ENCODE measurements at places on chromosomes 5 and 9.
A peak's percentile ranks its signal among the peaks of the same experiment; 100 is the strongest.

GRCh38 chr9:132877824-132878694 lies at the start of gene AK8:
AK8 (minus strand) TSS chr9:132878284; CDS start chr9:132878255, 29 bp downstream.
- peak; percentile 60 for DNase-seq

DNA sequence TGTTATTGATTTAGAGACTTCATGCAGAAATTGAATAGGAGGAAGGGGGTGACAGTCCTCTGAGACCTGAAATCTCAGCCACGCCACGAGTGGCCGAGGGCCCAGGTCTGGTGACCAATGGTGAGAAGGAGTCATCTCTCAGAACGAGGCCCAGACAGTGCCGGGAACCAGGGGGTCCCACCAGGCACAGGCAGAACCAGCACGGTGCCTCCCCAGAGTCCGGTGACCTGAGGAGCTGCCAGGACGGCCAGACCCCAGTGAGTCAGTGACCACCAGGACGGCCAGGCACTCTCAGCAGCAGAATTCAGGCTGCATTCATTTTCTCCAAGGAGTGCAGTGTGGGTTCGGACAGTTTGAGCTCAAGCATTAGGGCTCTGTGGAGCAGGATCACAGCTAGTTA lies 43.8 kb upstream of the NKD2 start:
- no peak for DNase-seq

- DNase-seq, result peak; percentile 32
These were observed 42.1 kb upstream of the SMIM23 start for GRCh38 chr5:171743436-171744076.

DNA sequence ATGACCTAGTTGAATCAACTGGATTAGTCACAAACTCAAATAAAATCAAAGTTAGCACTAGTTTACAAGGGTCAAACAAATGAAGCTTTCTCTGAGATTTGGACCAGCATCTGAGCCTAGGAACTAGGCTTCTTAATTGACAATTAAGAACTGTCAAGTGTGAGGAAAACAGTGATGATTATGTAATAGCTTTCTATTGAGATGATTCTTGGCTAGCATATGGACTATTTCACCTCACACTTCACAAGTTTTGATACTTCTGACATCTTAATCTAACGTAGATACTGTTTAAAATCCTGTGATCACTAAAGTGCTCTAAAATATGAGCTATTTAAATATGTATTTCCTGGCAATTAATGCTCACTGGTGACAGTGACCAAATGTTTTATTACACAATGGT lies 542.9 kb downstream of the EFNA5 start:
- DNase-seq, result no peak

- DNase-seq, result no peak
These were observed 100.9 kb downstream of the BOD1 start for GRCh38 chr5:173515526-173515925.

DNA sequence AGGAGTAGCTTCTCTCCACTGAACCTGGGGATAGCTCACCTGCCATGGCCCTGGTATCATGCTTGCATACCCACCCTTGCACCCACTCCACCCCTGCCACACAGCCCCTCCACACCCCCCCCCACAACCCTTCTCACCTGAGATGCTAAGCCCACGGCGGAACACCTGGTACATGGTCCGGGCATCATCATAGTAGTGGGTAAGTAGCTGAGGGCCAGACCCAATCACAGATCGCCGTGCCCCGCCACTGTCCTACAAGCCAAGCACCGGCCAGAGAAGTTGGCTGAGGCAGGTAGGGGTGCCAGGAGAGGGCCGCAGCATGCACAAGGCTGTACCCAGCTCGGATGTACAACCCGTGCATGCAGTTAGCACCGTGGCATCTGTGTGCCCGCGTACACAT lies 20.7 kb downstream of the ACSL6 start:
- no peak for DNase-seq

DNA sequence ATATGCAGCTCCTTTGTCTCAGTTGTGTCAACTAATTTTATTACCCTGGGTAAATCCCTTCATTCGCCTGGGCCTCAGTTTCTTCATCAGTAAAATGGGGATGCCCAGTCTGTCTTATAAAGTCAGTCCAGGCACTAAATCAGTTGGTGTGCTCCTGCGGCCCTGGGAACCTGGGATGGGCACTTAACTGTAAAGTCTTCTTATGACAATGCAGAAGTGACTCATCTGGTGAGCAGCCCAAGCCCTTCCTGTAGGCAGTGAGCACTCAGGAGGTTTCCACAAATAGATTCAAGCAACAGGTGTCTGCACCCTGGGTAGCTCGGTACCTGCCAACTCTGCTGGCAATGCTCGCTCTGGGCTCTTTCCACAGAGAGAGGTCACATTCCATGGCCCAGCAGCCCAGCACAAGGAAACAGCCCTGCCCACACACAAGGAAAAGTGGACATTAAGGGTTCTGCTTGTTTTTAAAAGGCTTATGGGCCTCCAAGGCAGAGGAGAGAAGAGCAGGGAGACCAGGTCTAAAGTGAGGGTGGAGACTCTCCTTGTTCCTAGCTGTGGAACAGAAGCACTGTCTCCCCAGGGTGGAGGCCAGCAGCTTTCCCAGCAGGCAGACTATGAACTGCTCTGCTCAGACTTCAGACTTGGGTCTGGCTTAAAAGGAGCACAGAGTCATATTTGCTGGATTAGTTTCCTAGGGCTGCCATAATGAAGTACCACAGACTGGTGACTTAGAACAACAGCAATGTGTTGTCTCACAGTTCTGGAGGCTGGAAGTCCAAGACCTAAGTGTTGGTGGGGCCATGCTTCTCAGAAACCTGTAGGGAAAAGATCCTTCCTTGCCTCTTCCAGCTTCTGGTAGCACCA lies 89.7 kb upstream of the ADRA1B start:
- peak; percentile 95 for DNase-seq

GRCh38 chr5:155906046-155906445 lies 420.9 kb upstream of the SGCD start:
- no peak for DNase-seq

DNA sequence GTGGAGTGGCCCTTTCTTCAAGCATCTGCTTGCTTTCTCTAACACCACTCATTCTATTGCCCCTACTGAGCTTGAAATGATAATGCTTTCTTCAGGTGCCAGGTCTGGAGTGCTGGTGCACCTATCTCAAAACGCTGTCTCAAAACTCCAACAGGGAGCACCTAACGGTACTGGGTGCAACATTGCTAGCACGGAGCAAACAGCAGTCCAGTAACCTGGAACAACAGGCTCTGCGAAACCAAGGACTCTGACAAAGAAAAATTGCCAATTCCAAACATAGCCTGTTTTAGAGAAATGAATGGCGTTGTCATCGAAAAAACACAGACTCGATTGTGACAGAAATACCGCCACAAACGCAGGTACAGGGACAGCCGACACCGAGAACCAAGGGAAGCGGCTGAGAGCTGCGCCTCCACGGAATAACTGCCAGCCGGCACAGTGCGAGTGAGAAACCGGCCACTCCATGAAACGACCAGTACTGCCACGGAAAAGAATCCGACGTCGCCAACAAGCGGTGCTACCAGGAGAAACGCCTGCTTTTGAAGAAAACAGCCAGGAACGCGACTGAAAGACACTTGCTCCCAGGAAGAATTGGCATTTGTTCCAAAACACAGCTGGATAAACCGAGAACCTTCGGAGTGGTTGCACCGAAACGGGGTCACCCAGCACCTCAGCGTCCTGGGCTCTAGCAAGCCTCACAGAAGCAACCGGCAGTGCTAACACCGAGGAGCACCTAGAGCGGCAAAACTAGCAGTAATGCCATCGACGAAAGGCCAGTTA lies 3.1 kb downstream of the ANXA2R start:
- no peak for DNase-seq

- no peak for DNase-seq
These were observed 37.3 kb downstream of the PBX3 start for GRCh38 chr9:125784286-125785049.

DNA sequence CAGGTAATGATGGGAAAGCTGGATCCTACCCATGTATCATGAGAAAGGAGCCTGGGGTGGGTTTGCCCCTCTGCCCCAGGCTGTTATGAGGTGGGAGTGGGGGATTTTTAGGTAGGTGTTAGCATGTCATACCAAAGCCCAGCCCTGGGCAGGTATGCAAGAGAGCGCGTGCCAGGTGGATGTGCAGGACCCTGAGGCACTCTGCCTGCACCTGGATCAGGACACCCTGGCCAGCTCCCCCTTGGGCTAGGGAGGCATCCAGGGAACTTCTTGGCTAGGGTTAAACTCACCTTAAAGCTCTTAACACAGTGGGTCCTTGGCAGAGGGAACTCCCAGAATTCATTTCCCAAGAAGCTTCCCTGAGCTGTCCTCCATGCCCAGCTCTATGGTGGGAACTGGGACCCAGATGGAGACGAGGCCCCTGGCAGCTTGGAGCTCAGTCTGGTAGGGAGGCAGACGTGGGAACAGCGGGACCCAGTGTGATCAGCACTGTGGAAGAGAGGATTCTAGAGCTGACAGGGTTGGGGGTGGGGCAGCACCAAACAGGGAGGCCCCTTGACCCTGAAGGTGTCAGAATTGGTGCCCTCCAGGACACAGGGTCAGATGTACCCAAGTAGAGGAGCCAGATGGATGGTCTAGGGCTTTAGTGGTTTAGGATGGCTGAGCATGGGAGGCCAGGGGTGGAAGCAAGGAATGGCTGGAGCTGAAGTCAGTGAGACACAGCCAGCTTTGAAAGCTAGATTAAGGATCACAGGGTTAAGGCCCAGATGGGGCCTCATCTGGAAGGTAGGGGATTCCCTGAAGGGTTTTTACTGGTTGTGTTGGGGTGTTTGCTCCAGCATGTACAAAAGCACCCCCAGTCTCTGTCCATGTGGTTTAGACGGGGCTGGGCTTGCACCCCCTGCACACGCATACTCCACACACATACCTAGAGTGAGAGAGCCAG lies 2.2 kb upstream of the PRR7 start:
- no peak for DNase-seq

Data from HT1080 (cell line).